ENCODE measurements at places on chromosomes 2 and 18.
A peak's percentile ranks its signal among the peaks of the same experiment; 100 is the strongest.

GRCh38 chr2:200814276-200814815 is 2.6 kb downstream of the BZW1 start:
- no peak for DNase-seq

DNA sequence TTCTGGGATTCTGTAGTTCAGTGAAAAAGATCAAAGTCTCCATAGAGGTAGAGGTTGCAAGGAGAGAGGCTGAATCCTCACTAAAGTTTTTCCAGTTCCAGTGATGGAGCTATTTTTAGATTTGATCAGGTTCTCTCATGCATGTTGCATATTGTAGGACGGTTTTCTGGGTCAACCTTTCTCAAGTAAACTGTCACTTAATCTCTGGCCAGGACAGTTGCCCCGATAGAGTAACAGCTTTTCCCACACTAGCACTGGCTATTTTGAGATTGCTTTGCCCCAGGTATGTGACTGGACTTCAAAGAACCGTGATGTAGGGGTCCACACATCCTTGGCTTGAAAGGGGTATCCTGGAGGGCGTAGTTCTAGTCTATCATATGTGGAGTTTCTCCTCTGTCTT is 101.2 kb upstream of the MSH2 start:
- DNase-seq = no peak

DNA sequence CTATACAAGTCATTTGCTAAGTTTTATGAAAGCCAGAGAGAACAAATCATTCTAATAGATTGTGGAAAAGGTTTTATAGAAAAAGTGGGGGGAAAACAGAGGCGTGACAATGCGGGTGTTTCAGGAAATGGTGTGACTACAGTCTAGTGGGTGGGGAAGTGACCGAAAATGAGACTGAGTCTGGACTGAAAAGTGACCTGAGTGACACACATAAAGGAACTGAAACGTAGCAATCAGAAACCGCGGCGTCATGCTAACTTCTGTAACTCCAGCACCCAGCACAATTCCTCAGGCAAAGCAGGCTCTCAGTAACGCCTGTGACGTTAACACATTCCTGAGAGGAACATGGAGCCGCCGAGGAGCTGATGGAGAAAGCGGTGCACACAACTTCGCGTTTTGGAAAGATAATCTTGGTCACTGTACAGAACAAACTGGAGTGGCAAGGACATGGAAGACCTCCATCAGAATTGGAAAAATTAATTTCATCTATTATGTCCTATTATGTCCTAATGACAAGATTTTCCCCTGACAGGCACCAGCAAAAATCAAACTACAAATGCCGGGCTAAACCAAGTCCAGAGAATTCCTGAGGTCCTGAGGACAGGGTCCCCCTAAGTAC is 1.4 kb upstream of the CD226 start:
- no peak for DNase-seq

GRCh38 chr2:174031226-174031625 is 66.1 kb upstream of the SP3 start:
- DNase-seq = no peak

DNA sequence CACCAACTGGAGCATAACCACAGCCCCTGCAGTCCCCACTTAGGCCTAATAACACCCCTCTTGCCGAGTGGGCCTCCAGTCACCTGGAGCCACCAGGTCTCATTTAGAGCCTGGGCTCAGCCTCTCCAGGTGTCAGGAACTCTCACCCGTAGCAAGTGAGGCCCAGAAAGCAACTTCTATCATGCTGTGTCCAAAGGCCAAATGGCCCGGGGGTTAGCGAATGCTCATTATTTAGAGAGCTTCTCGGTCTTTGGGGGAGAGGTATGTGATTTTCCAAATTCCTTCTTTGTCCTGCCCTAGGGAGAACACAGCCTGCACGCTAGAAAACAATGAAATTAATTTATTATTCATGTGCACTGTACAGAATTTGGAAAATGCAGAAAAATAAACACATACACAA is 109.9 kb upstream of the PTPRM start:
- peak; percentile 77 for DNase-seq

DNA sequence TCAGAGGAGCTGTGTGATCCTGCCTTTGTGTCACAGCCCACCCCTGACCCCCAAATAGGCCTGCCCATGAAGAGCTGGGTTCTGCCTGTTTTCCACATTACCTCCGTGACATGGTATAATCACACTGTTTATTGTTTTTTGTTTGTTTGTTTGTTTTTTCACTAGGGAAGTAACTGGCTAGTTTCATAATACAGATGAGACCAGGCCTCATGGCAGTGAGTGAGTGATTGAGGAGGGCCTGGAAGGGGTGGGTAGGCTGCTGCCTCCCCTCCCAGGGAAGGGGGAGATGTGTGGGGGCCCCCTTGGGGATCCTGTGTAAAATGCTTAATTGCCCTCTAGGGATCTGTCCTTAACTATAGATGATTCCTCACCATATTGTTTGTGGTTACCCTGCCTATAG is 190.5 kb downstream of the LDLRAD4 start:
- no peak for DNase-seq

GRCh38 chr2:181742922-181743722 is 62.8 kb upstream of the NEUROD1 start:
- peak; percentile 9 for DNase-seq

DNA sequence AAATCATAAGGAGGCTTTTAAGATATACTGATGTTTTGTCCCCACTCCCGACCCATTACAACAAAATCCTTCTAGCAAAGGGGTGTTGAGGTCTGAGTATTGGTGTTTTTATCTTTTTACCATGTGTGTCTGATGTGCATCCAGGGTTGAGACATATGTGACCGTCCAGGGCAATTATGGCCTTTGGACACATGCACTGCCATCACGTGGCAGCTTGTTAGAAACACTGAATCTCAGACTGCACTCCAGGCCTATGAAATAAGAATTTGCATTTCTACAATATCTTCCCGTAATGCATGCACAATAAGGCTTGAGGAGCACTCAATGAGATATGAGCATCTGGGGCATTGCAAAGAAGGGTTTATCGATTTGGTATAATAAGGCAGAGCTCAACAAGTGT is 235.1 kb upstream of the ZNF804A start:
- no peak for DNase-seq

DNA sequence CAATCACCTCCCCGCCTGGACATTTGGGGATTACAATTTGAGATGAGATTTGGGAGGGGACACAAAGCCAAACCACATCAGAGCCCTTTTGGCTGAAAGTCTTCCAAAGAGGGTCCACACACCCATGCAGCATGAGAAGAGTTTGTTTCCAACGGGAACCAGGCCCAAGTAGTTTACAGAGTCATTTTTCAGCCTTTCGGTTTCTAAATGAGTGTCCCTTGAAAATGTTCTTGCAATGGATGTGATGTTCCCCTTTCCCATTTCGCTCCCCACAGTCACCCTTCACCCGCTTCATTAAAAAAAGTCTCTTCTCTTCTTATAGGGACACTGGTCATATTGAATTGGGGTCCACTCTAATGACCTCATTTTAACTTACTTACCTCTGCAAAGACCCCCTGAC is 157.4 kb downstream of the ARL4C start:
- DNase-seq = no peak
